ENCODE measurements at places on chromosomes 12 and 14.

DNA sequence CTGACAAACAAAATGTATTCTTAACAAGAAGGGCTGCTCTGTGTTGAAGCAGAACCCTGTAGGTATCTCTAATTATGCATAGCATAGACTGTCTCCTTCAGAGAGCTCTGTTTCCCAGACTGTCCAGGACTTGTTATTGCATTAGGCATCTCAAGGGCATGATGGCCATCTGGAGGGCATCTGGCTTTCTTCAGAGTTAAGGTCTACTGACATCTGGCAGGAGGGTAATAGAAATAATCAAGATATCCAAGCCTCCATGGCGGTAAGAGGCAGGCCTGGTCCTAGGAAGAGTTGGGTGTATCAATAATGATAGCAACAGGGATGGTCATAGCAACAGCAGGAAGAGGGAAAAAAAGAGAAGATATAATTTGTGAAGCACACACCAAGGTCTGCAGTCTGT, 161.2 kb downstream of the TTC8 start:
- no peak for DNase-seq

- DNase-seq, result no peak
Observed at GRCh38 chr12:76035045-76035444, 3.5 kb upstream of the PHLDA1 start.

DNA sequence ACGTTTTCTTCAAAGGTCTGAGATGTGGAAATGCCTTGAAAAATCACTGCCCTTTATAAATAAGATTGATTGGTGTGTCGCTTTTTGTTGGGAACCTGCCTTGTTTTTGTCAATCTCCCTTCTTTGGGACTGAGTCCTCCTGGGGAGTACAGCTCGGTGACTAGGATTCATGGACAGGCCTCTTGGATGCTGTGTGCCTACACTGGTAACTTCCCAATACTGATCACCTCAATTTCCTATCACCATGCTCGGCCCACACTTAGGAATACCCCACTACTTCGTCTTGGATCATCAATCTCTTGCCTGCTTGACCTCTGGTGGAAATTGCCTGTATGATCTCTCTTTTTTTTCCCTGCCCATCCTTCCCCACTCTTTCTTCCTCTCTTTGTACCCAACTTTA, 34.2 kb downstream of the NTN4 start:
- no peak for DNase-seq

- no peak for DNase-seq
Observed at GRCh38 chr14:20671597-20672283, 12.6 kb upstream of the RNASE4 start.

DNA sequence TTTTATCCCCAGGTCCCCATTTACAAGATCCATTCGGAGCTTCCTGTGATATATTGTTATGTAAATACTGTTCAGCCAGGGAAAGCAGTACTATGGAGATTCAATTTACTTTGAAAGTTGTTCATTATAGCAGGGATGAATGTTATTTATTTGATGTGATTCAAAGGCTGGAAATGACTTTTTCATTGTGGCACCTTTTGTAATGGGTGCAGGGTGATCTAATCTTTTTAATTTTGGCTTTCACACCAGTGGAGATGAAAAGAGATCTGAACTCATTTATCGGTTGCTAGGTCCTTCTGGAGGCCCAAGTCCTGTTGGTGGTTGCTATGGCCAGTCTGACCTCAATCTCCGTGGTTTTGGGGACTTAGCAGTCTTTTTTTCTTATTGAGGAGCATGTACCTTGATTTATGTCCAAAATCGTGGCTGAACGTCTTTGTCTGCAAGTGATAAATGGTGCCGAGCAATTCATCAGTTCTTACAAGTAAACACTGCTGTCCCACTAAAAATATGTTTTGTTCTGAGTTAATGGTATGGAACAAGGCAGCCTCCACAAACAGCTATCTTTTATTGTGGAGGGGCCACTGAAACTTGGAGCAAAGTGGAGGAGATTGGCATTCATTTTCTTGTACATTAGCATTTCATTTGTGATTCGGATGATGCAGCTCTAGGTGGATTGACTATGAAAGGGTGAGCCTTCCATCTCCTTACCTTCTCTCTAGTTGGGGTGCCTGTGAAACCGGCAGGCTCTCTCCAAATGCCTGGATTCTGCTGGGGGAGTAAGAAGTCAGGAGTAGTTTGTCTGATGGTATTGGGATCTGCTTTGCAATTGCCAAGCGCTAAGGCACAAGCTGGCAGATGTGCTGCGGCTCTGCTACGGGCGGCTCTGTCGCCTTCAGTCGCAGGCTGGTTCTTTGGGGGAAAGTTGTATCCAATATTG, 2.0 kb downstream of the RMST start:
- DNase-seq, result no peak

GRCh38 chr12:102950107-102950949, 7.1 kb upstream of the ASCL1 start:
- DNase-seq, result no peak

DNA sequence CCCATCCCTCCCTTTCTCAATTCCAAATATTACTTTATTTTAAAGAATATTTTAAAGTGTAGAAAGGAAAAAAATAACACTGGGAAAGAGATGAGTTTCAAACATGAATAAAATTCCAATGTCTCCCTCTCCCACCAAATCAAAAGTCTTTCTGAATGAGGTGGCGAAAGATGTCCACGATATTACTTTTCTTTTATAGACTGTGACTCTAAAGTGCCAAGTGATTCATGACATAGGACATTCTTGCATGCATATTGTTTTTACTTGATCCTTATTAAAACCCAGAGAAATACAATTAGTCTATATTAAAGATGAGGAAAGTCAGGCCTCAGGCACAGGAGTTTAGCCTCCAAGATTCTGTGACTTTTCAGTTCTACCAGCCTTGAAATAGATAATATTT, 16.0 kb upstream of the LUM start:
- DNase-seq, result peak; percentile 54

- DNase-seq, result no peak
Observed at GRCh38 chr12:117501076-117501869, 139.8 kb upstream of the NOS1 start.

- DNase-seq, result no peak
Observed at GRCh38 chr14:22482782-22483553, 106.1 kb downstream of the DAD1 start.

GRCh38 chr14:35352274-35353233, 52.0 kb downstream of the NFKBIA start:
- DNase-seq, result no peak

GRCh38 chr14:39109893-39110715, 4.0 kb upstream of the GEMIN2 start:
- DNase-seq, result no peak

DNA sequence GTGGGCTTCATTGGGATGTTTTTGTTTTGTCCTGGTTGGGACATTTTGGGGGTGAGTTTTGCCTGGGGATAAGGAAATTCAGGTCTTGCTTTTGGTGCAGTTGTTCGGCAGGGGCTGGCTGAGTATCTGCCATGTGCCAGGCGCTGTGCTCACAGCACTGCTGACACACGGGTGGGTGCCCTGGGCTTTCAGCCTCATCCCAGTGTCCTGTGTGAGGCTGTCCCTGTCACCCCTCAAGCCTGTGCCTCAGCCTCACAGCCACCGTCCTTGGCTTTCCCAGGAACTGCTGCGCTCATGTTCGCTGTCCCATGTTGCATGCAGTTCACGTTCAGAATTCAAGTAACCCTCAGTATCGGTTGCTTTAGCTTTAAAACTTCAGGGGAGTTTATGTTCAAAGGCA, 24.9 kb downstream of the XRCC3 start:
- no peak for DNase-seq

DNA sequence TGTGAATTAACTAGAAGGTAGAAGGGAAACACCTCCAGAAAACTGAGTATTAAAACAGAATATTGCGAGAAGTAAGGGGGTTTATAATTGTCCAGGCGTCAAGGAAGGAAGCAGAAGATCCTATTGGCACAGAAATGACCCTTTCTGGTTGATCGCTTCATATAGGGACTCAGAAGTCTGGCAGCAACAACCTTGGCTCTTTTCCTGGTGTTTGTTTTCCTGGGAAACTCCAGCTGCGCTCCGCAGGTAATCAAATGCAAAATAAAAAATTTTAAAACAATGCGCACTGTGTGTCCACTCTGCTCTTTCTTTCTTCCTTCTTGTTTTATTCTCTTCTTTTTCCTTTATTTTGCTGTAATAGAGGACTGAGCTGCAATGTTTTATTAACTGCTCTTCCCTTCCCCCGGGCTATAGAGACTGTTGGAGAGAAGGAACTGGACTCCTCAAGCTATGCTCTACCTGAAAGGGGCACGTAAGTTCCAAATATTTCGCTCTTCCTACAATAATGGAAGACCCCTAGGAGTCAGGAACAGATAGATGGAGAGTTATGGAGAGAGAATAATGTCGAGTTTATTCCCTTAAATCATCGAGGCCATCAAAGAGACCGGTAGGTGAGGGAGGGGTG, 737 bp downstream of the SPX start:
- DNase-seq, result no peak

- no peak for DNase-seq
Observed at GRCh38 chr14:50941151-50941550, 3.1 kb downstream of the PYGL start.

GRCh38 chr12:130832561-130833209, 6.4 kb downstream of the STX2 start:
- no peak for DNase-seq

DNA sequence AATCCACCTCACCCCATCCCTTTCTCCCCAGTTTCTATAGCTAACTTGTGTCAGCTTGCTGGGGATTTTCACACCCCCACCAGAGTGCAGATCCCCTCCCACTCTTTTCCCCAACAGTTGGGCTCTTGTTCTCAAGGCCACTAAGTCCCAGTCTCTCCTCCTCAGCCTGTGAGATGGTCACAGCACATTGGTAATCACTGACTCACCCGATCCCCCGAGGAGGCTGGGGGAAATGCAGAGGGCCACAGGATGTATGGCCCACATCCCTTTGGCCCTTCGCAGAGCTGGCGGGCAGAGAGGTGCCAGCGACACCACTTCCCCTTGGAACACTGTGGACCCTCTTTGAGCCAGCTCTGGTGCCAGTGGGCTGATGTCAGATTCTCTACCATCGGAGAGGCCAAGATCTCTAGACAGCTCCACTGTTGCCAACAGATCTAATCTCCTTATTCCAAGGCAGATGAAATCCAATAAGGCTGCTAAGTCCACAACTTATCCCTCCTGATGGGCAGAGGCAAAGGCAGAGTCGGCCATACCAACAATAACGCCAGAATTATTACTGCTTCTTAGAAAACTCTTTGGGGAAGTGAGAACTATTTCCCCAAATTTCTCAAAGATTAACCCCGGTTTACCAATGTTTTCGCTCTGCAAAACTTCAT, 1.6 kb downstream of the FMNL3 start:
- peak; percentile 30 for DNase-seq

DNA sequence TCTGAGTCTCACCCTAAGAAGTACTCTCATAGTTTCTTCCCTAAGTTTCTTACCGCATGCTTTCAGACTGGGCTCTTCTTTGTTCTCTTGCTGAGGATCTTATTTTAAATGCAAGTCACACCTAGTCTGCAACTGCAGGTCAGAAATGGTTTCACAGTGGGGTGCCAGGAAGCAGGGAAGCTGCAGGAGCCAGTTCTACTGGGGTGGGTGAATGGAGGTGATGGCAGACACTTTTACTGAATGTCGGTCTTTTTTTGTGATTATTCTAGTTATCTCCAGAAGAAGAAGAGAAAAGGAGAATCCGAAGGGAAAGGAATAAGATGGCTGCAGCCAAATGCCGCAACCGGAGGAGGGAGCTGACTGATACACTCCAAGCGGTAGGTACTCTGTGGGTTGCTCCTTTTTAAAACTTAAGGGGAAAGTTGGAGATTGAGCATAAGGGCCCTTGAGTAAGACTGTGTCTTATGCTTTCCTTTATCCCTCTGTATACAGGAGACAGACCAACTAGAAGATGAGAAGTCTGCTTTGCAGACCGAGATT, 1.7 kb downstream of the FOS start:
- no peak for DNase-seq

DNA sequence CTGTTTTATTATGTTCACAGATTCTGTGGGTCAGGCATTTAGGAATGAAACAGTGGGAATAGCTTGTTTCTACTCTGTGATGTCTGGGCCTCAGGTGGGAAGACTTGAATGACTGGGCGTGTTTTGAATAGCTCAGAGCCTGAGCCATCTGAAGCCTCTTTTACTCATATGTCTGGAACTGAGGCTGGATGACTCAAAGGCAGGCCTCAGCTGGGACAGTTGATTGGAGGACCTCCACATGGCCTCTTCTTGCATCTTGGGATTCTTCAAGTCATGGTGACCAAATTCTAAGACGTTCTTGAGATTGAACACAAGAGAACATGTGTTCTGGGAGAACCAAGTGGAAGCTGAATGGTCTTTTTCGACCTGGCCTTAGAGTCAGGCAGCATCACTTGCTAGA, 45.8 kb upstream of the TBX3 start:
- no peak for DNase-seq

DNA sequence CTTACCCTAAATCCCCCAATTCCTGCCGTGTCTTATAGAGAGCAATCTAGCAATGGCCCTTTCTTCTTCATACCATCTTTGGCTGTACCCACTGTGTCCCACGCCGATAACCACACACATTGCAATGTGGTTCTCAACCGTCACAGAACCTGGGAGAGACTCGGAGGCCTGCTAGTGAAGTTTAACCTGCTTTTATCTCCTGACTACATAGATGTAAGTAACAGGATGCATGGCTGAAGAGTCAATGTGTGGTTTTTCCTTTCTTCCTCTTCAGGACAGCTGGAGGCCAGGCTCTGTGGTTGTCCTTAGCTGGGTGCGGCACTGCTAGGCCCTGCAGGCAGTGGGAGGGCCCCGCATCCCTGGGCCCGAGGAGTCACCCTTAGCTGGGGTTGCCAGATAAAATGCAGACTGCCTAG, 51.3 kb downstream of the ZNF664 start:
- DNase-seq, result no peak

- DNase-seq, result no peak
Observed at GRCh38 chr12:111406474-111407376, 1.0 kb downstream of the SH2B3 start.

DNA sequence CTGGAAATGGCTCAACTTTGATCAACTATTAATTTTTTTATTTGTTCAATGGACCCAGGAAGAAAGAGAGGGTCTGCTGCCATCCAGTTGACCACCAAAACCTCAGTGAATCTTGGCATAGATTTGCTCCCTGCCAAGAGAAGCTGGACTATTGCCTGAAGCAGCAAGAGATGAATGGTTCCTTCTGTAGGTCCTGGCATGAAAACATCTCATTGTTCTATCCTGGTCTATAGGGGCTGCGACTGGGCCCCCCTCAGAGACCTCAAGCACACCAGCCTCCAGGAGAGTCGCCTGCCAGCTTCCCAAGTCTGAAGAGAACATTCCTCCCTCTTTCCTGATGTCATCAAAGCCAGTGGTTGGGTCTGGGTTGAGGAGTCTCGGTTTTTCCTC, 204.9 kb downstream of the TMX1 start:
- DNase-seq, result no peak

DNA sequence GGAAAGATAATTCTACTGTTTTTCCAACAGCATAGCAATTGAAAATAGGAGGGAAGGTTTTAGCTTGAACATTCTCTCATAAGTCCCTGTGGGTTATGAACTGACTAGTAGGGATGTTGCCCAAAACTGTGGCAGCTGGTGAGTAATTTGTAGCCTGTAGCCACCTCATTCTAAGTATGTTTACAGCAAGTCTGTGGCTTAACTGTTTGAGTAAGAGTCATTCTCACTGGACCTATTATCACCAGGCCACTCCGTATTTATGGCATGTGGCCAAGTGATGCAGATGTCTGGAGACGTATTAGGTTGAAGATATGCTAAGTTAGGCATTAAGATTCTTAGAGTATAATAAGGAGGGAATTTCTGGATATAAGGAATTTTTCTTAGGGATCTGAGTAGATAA, 458.3 kb downstream of the ETNK1 start:
- DNase-seq, result peak; percentile 35
